ENCODE measurements at places on chromosomes 2 and 18.

- DNase-seq, result no peak
Observed at GRCh38 chr2:55010915-55011314, 39.3 kb downstream of the RTN4 start.

- DNase-seq, result no peak
Observed at GRCh38 chr18:6865251-6865650, 135.7 kb downstream of the ARHGAP28 start.

DNA sequence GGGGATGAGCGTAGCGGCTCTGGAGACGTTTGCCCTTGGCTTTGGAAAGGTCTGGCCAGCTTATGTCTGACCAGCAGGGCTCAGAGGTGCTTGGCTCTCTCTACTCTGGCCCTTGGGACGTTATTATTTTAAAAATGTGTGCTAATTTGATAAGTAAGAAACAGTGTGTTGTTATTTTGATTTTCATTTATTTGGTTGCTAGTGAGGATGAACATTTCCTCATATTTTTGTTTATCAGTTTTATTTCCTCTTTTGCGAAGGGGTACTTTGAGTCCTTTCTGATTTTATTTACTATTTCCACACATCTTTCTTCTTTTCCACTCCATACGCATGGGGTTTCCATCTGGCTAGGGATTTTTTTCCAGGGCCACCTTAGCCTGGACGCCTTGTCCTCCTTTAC is 11.4 kb downstream of the CXCR4 start:
- DNase-seq, result no peak

DNA sequence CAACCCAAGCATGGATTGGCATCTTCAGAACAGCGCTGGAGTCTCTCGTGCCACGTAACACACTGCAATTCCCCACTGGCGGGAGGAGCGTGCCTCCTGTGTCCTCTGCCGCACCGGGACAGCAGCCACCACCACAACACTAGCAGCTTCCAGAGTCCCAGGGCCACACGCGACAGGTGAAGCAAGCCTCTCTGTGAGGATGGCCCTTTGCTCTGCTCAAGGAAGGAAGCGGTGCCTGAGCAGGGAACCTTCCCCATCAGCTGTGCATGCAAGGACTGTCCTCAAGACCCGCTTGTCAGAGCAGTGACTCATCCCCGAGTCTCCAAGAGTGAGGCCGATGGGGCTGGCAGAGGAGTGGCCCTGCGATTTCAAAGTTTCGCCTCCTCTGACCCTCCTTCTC is 44.0 kb downstream of the TTC32 start:
- DNase-seq, result no peak

GRCh38 chr2:181306785-181307184 is 150.4 kb upstream of the ITGA4 start:
- no peak for DNase-seq

- no peak for DNase-seq
Observed at GRCh38 chr2:175008801-175009495, 3.8 kb upstream of the CHN1 start.

- no peak for DNase-seq
Observed at GRCh38 chr2:226115832-226116200, 683.8 kb downstream of the IRS1 start.

DNA sequence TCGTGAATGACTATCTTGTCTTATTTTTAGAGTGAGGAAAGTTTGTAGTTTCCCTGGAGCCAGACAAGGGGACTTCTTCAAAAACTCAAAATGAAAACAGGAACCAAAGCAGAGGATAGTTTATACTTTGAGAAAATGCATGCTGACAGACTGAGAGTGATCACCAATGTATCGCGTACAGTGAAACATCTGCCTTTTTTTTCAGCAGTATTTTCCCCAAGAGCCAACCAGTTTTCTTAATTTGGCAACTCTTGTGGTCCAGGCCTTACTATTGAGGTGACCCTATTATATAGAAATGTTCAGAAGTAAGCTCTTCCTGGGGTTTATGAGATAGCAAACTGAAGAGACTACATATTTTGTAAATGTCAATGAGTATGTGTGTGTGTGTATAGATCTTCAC is 153.7 kb upstream of the VRK2 start:
- no peak for DNase-seq

GRCh38 chr2:16654833-16655444 is 10.7 kb downstream of the CYRIA start:
- DNase-seq, result no peak

- no peak for DNase-seq
Observed at GRCh38 chr2:177529166-177529565, 136.6 kb downstream of the AGPS start.

DNA sequence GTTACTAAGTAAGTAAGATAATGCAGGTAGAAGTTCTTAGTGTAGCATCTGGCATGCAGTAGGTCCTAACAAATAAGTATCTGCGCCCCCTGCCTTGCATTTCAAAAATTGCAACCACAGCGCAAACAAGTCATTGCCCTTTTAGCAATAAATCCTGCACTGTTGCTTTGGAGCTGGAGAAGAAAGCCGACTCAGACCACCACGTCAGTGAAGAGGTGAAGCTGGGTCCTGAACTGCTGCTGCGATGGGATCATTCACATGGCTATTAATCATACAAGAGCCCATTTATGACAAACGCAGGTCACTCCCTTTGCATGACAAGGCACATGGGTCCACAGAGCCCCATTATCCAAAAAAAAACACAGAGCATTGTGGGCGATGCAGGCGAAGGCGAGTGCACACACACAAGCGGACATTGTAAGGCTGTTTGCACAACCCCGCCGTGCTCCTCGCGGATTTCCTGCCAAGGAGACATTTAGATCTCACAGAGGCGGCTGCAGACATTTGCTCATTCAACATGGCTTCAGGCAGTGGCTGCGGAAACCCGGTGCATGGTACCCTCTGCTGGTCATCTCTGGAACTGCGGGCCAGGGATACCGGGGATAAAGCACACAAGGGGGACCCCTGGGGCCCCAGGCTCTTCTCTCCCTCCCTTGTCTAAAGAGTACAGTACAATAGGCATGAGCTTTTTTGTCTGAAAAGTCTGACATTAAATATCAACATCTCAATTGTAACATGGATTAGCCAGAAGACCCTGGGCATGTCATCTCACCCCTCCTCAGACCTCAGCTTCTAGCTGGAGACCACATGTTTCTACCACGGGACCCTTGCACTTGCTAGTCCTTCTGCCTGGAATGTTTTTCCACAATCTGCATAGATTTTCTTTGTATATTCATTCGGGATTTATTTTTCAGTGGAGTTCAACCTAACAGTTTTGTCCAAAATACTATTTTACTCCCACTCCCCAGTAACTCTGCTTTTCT is 56.7 kb downstream of the CYRIA start:
- DNase-seq, result peak; percentile 68

GRCh38 chr2:239355724-239356123 is 45.1 kb downstream of the HDAC4 start:
- no peak for DNase-seq

DNA sequence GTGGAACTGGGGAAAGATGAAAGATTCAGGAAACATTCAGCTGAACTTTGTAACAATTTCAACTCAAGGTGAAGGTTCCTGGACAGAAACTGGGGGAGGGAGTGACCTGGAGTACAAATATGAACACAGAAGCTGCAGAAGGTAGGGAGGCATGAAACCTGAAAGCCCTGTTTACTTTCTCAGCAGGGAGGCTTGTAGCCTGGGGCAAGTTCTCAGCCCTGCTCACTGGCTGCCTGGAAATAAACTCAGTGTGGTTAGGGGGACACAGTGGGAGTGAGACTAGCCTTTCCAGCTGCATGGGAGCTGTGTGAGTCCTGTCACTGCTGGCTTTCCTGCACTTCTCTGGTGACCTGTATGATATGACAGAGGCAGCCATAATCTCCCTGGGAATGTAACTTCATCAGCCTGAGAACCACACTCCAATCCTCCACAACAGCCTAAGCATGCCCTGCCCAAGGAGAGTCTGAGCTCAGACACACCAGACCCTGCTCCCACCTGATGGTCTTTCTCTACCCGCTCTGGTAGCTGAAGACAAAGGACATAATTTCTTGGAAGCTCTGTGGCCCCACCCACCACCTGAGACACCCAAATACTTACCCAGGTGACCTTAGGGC is 77.0 kb downstream of the ZSWIM2 start:
- no peak for DNase-seq

DNA sequence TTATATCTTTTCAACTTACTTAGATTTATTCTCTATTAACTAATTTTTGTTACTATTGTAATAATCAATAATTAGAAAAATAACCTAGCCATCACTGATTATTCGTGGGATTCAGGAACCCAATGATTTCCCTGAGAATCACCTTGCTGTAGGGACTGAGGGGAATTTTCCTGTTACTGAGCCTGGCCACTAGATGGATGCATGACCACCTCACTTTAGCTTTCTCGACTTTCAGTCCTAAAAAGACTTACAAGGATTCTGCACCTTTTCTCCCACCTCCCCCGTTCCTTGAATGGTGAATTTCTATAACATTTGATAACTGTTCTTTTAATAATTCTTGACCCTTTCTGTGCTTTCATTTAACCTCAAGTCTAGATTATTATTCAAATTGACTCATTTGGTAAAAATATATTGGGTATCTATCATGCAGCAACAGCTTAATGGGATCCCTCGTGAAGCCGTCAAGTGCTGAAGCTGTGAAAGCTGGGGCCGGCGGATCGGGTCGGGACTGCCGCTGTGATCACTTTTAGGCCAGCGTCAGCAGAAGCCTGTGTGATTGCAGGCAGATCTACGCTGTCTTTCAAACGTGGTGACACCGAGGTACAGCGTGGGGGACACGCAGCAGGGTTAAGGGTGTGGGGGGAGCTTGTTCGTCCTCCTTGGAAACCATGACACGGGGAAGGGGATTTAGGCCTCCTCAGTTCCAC is 38.8 kb upstream of the TMEM18 start:
- no peak for DNase-seq

GRCh38 chr2:110998311-110998710 is 122.4 kb upstream of the BCL2L11 start:
- DNase-seq, result no peak

GRCh38 chr18:11506856-11507255 is 102.5 kb upstream of the SLC35G4 start:
- no peak for DNase-seq

DNA sequence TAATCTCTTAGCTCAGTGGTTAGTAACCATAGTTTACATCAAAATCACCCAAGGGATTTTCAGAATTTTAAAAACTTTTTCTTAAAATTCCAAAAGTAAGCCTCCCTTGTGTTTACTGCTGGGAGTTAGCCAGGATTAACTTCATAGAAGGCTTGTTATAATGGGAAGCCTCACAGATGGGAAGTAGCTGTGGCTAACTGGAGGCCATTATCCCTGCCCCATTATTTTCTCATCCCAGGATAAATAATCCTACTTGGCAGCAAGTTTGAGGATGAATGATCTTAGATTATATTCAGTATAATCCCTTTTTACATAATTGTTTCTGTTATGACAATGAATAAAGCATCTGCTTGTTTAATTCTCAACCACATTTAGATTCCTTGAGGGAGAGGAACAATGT is 25.5 kb downstream of the PLEK start:
- no peak for DNase-seq

DNA sequence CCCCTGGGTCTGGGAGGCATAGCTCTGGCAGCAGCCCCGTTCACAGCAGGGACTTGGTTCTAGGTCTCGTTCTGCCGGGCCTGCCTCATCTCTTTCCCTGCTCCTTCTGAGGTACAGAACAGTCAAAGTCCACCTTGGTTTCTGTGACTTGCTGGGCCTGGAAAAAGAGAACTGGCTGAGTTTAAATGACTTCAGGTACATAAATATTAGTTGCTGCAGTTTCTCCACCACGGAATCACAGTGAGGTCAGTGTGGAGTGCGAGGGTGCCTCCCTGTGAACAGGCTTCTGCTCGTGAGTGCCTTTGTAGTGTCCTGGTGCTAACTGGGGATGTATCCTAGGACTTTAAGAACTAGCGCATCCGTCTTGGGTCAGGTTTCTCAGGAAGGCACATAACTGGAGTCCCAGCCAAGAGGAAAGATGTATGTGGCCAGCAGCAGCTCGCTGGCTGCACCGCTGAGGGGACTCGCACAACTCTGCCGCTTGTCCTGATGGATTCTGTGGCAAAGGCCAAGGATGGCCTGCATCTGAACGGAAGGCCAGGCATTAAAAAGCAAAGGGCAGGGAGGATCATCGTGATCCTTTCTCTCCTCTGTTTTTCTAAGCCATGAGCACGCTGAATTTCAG is 188.6 kb downstream of the SH3RF3 start:
- DNase-seq, result no peak

DNA sequence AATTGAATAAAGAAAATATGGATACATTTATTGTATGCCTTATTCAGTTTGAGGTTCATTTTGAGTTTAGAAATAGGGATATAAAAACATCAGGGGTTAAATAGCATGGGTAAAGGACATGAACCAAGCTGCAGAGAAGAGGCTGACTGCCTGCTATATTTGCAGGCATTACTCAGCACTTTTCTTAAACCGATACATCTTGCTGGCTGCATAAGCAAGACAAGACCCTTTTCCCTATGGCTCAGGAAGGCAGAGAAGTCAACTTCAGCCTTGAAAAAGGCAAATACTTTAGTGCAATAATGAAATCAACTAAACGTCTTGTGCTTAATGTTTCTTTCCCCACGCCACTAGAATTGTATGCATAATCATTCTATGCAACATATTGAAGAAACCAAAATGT is 36.4 kb downstream of the SCN1A start:
- no peak for DNase-seq

GRCh38 chr2:230657462-230657861 is 55.2 kb upstream of the CAB39 start:
- no peak for DNase-seq

- DNase-seq, result no peak
Observed at GRCh38 chr2:46737577-46737976, 178.0 kb downstream of the MCFD2 start.

DNA sequence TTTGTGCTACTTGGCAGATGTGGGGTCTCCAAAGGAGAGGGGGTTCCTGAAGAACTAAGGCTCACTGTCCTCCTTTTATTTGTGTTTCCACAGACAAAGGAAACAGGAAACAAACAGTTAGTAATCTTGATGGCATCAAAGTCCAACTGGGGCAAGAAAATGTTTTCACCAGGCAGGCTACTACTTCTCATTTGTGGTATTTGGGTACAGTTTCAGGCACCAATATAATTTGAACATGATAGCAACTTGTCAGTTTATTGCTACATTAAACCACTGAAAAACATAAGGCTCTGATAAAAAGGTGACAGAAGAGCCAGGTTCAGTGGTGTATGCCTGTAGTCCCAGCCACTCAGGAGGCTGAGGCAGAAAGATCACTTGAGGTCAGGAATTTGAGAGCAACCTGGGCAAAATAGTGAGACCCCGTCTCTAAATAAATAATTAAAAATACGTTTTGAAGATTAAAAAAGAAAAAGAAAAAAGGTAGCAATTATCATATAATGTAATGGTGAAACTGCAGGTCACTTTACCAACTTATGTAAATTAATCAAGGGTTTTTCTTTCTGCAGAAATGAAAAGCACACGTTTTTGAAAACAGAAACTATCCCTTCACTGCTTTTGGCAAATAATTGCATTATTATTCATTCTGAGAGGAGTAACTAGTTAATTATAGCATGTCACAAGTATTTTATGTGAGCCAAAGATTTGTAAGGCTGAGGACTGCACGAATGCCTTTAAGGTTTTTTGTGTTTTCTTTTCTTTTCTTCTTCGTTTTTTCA is 157.5 kb upstream of the CAVIN2 start:
- no peak for DNase-seq

GRCh38 chr2:206011795-206012194 is 74.2 kb downstream of the INO80D start:
- no peak for DNase-seq

- DNase-seq, result no peak
Observed at GRCh38 chr2:43818761-43819160, 19.9 kb downstream of the ABCG5 start.

GRCh38 chr18:33101316-33101715 is 328.5 kb upstream of the KLHL14 start:
- no peak for DNase-seq

GRCh38 chr2:29518010-29518409 is 402.8 kb downstream of the CLIP4 start:
- DNase-seq, result no peak

- no peak for DNase-seq
Observed at GRCh38 chr2:201402651-201403562, 45.8 kb upstream of the FLACC1 start.
